ENCODE measurements at places on chromosomes 4 and X.

- DNase-seq, result no peak
Measured at GRCh38 chrX:137562096-137562495, 3.8 kb upstream of the ZIC3 start.

DNA sequence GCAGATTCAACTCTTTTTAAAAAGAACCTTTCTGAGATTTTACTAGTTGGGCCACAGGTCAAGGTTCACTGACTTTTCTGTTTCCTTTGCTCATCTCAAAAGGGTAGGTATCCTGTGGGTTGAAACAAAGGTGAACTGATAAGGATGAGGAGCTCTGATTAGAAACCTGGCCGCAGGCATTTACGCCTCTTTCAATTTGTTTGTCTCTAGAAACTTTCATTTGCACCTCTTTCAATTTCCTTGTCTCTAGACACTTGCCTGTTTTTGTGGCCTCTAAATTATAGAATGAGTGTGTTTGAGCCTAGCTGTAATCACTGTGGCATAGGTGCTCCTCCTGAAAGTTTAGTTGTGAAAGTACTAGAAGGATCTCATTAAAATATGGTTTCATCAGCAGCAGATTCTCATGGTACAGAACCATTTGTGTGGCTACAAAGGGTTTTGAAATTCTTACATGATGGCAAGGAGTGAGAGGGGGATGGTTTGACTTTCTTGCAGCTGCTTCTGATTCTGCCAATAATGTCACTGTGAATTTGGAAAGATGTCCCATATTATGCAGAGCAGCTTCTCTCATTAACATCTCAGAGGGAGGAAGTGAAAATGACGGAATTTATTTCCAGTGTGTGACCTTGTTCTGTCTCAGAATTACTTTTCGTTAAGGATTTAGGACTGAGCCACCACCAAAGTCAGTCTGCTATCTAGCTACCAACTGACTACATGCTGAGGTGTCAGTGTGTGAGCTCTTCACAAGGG is 142.2 kb downstream of the SH2D1A start:
- DNase-seq, result no peak

- DNase-seq, result no peak
Measured at GRCh38 chr4:148980782-148981480, 538.7 kb upstream of the NR3C2 start.

GRCh38 chrX:4094926-4095325 is 381.5 kb upstream of the PRKX start:
- DNase-seq, result no peak

DNA sequence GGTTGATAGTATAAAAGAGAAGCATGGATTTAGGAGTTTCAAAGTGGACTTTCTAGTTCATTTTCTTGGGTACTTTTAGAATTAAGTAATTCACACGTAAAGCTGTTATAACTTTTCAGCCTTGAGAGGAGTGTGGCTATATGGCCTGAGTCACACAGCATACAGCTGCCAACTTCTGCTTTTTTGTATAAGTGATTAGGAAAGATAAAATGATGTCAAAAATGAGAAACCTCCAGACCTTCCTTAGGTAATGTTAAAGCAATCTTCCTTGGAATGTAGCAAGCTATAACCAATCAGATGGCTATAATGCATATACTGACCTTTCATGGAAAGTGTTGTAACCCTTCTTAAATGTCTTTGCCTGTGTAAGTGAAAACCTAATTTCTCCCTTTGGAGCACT is 39.2 kb downstream of the RAB40AL start:
- DNase-seq, result no peak

DNA sequence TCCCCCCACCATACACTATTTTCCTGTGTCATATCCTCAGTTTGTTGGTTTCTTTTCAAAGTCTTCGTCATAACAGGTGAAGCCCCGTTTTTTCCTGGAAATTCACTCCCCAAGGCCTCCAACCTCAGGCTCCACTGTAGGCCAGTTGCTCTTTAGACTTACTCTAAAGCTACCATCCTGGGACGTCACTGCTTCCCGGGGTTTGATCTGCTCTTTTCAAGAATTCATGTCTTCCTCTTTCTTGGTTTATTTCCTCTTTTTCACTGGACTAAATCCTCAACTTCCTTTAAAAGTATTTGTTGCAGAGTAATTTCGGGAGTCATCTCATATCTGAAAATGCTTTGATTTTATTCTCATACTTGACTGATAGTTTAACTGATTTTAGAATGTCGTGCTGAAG is 6.5 kb upstream of the SERTM2 start:
- no peak for DNase-seq

DNA sequence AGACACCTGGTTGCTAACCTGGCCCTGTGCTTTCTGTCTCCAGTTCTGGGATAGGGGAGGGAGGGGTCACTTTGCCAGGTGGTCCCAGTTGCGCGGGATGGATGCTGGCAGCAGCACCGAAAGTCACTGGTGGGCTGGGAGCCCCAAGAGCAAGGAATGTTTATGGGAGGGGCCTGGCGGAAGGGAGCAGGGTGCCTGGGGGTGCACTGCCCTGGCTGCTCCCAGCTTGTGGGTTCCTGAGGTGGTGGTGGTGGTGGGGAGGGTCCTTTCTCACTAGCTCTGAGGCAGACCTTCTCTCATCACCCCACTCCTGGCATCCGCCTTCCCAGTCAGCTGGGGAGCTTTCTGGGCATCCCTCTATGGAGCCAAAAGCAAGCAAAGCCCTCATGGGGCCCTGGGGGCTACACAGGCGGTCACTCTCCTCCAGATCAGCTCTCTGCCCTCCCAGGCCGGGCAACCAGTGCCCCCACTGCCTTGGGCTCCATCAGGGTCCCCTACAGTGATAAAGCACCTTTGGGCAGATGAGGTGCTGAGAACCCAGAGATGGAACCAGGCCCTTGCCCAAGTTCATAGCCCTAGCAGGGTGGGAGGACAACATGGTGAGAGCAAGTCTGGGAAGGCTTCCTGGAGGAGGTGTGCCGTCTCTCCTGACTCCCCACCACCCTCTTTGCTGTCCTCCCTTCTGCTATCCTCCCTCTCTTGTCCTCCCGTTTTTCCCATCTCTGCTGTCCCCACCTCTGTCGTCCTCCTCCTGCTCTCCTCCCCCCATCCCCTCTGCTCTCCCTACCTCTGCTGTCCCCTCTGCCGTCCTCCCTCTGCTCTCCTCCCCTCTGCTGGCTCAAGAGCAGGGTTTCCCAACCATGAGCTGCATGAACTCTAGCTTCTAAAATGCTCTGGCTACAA is 16.0 kb downstream of the FGFR3 start:
- no peak for DNase-seq

GRCh38 chr4:83591730-83592129 is 55.8 kb downstream of the GPAT3 start:
- DNase-seq, result no peak

DNA sequence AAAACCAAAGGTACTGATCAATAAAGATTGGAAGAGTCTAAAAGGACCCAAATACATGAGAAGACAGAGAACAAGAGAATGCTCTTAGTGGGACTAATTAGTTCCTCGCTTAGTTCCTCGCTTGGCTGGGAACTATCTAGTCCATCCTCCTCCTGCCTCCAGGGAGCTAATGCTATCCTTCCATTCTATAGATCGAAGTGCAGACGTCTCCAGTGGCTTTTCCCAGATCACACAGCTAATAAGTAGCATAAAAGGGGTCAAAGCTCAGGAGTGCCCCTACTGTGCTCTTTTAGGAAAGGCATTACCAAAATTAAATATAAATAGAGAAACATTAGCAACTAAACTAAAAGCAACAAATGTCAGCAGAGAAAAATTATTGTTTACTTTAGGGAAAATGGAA is 42.3 kb upstream of the PPARGC1A start:
- DNase-seq, result no peak

GRCh38 chr4:26003056-26003455 is 89.0 kb downstream of the SMIM20 start:
- no peak for DNase-seq

- no peak for DNase-seq
Measured at GRCh38 chrX:101219864-101220346, 319 bp downstream of the DRP2 start.

Measured in iPS DF 19.7 (cell line).